ENCODE measurements at places on chromosomes 6 and 20.

GRCh38 chr20:5748246-5748645 is 2.0 kb upstream of the SHLD1 start:
- DNase-seq: no peak

DNA sequence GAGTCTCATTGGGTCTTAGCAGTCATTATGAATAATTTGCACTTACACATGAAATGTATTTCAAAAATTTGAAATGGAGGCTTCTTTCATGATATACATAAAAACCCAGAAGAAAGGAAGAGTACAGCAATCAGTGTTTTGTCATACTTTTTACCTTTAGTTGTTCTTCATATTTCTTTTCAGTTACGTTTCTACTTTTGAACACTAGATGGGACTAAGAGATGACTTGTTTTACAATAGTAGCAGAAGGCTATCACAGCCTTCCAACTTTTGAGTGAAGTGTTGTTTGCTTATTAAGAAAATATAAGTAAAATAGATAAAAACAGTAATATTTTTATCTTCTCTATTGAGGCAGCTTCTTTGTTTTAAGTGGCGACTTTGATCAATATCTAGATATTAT is 58.1 kb downstream of the L3MBTL3 start:
- no peak for DNase-seq

GRCh38 chr6:31829633-31830283 is 2.2 kb downstream of the HSPA1B start:
- no peak for DNase-seq

GRCh38 chr6:56706981-56707726 is 64.5 kb upstream of the DST start:
- DNase-seq: no peak

DNA sequence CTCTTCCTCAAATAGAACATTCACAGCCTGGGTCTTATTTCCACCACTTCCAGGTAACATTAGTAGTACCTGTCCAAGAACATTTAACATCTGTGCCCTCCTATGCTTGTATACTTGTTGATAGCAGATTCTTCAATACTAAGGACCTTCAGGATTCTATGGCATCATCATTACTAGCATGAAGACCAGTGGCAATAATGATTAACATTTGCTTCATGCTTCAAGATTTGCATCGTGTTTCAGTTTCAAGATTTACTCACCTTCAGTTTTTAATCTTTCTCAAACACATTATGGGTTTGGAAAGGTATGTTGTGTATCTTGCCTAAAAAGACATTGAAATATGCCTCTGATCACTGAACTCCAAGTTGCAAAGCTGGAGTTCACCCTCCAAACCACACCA is 412.8 kb upstream of the NRSN1 start:
- DNase-seq: no peak

DNA sequence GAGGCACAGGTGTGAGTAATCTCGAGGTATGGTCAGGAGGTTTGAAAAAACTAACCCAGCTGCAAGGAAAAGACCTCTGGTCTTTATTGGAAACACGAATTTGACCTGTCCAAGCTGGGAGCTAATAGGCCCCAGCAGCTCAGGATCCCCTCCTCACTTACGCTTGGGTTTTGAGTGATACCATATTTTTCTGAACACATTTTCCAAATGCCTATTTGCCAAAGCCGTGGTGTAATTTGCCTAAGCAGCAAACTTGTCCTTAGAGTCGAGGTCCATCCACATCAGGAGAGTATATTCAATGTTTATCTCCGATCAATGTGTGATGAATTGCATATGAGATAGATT is 128.0 kb downstream of the BCAS1 start:
- DNase-seq: no peak

- peak; percentile 65 for DNase-seq
These were observed 2.1 kb upstream of the TRERF1 start for GRCh38 chr6:42453654-42454427.

- peak; percentile 46 for DNase-seq
These were observed 7.8 kb downstream of the TDP2 start for GRCh38 chr6:24658573-24659560.

GRCh38 chr20:23360531-23360930 is 1.5 kb upstream of the GZF1 start:
- no peak for DNase-seq

GRCh38 chr6:113171882-113172281 is 685.3 kb upstream of the MARCKS start:
- DNase-seq: no peak
